ENCODE measurements at places on chromosomes 12 and 14.
A peak's percentile ranks its signal among the peaks of the same experiment; 100 is the strongest.

GRCh38 chr12:112464605-112465004 lies 45.9 kb downstream of the PTPN11 start:
- no peak for DNase-seq

DNA sequence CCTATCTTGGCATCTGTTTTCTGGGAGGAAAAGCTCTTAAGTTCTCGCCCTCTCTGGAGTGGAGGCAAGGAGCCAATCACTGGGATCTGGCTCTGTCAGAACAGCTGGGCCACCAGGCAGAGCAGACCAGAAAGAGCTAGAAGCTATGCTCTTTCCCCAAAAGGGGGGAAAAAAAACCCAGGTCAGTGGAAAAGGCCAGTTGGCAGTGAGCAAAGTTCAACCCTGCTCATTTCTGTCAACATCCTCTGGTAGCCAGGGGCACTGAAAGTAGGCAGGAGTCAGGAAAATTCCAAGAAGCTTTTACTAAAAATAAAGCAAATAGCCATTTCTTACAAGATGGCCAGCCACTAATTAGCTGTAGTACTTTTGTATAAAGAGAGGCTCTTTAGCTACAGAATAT lies 36.6 kb upstream of the PAX9 start:
- no peak for DNase-seq

- no peak for DNase-seq
Observed at GRCh38 chr14:101862177-101862576, 100.7 kb downstream of the PPP2R5C start.

DNA sequence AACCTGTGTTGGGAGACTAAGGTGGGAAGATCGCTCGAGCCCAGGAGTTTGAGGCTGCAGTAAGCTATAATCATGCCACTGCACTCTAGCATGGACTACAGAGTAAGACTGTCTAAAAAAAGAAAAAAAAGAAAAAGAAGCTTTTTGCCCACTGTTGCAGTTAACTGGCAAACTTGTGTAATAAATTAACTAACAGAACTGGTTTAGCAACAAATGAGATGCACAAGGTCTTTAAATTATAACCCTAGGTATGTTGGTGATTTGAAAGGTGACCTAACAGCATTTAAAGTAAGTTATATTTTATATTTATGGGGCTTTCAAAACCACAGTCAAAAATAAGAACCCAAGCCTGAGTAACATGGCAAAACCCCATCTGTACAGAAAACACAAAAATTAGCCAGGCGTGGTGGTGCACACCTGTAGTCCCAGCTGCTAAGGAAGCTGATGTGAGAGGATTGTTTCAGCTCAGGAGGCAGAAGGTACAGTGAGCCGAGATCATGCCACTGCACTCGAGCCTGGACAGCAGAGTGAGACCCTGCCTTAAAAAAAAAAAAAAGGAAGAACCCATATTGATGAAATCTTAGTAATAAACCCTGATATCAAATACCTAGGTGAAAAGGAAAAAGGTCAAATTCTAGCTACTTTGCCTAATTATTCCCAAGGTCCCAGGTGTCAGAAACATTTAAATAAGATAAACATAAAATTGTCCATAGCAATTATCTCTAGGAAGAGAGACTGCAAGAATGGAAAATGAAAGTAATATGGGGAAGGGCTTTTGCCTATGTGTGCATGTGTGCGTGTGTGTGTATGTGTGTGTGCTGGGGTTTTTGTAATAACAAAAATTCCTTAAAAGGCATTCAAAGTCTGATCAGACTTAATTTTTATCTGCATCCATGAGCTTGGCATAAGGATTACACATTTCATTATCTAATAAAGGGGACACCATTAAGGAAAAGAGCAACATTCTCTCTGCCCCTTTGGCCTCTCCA lies 15.4 kb downstream of the SYNE2 start:
- no peak for DNase-seq

DNA sequence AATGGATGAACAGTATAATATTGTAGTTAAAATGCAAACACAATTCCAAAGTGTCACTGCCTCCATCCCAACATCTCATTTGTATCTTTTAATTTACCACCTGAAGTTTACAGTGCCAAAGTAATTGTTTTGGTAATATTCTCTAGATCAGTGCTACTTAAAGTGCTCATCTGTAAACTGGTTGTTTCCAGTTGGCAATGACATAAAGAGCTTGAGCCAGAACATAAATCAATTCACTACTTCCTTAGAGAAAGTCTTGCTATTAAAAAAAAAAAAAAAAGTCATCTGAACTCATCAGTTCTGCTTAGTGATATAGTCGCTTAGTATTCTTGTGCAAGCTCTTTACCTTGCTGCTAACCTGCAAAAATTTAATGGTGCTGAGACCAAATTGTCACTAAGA lies 16.4 kb downstream of the PLCZ1 start:
- DNase-seq, result no peak

GRCh38 chr12:14961466-14962152 lies at the start of gene ARHGDIB:
Gene ARHGDIB, minus strand, starts transcription at chr12:14961601. Its CDS starts 10,889 bp downstream, at chr12:14950712.
- no peak for DNase-seq

DNA sequence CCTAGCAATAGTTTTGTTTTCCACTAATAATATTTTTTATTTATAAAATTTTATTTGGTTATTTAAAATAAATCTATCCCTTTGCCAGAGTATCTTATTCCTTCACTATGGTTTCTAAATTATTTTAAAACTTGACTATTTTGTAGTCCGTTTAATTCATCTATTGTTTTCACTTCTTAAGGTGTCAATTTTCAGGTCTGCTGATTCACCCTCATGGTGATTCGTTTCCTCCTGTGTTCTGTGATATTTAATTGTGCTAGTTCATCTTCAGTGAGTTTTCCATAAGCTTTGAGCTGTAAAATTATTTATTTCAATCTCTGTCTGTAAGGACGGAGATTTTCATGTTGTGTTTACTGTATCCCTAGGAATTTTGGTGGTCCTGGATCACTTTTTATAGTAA lies 70.6 kb downstream of the SNAPC1 start:
- no peak for DNase-seq

- DNase-seq, result no peak
Observed at GRCh38 chr14:22276913-22277816, 311.9 kb downstream of the DAD1 start.

- DNase-seq, result no peak
Observed at GRCh38 chr12:104369708-104370107, 66.2 kb downstream of the EID3 start.

- DNase-seq, result no peak
Observed at GRCh38 chr14:58969951-58970751, 218.3 kb upstream of the DAAM1 start.

DNA sequence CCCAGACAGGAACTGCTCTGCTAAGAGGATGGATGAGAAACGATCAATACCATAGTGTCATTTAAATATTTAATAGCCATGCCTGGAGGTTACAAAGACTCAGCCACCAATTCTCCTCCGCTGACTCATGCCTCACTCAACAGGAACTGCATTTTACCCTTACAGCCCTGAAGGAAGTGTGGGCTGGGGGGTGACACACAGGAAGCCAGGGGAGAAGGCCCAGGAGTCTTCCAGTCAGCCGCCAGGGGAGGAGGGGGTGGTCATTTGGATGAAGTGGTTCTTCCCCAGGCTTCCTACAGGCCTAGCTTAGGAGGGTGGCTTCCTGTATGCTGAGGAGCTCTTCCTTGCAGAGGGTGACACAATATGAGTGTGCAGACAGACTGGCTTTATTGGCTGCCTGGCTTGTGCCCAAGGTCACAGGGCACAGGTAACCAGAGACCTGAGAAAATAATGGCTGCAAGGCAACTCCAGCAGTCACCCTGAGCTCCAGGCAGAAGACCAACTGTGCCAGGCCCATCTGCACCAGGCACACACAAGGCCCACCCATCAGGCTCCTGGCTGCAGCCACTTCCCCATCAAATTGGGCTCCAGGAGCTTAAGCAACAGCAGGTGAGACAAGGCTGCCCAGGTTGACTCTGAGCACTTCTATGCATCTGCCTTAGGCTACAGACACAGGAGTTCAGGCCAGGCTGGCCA lies 30.6 kb upstream of the RPLP0 start:
- DNase-seq, result no peak

DNA sequence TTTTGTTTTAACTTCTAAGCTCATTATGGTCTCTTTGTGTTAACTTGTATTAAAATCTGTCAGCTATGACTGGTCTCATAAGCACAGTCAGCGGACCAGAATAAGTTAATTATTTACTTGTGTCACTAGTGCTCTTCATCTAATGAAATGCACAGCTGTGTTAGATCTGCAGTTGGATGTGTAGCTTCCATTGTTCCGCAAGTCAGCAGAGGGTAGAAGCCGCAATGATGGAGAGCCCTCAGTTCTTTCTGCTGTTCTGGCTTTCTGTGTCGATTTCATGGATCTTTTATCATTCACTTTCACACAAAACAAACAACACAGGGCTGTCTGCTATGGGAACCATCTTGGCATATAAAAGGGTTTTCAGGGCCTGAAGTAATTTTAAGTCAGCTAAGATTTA lies 89.3 kb upstream of the RFX4 start:
- DNase-seq, result peak; percentile 85

- no peak for DNase-seq
Observed at GRCh38 chr14:67228325-67228984, 12.8 kb upstream of the PALS1 start.

DNA sequence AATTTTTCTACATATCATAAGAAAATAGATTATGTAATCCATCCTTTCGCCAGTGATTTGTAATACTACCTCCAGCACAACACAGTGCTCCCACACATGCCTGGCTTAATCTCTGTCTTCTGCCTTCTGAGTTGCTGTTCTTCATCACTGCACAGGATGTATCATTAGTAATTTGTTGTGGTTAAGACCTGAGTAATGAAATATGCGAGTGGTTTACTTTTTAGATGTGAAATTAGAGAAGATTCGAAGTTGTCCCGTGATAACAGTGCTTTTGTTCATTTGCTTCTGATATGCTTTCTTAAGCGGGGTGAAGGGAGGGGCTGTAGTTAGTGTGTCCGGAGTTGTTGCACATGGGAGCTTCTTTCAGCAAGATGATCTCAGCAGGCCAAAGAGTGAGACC lies 18.1 kb downstream of the KRT85 start:
- DNase-seq, result no peak
